ENCODE measurements at places on chromosomes 6 and 20. TPM values are rescaled to one million over a fixed set of nuclear protein-coding genes. Genes with fewer than 3 reads are reported as not detected.

DNA sequence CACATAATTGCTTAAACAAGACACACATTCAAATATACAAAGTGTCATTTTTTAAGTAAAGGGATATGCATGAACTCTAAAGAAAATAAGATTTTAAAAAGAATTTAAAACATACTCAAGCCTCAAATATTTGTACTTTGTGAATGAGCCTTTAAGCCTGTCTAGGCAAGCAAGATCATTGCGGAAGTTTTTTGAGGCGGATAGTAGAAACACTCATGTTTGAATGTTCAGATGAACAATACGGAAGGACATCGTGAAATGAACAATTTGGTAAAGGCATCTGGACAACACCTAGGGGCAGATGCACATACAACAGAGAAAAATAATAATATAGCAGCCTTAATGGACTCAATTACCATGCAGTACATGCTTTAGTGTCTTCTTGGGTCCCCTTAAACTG lies 928.9 kb downstream of the TFAP2A start:
- no peaks in the 10 kb centered on the region for H3K36me3 ChIP-seq
- no peaks in the 10 kb centered on the region for H3K4me1 ChIP-seq
- no peak overlapping the region for H3K27ac ChIP-seq
- no peaks in the 10 kb centered on the region for H3K27me3 ChIP-seq
- H3K4me3 ChIP-seq = no peak overlapping the region

GRCh38 chr6:112269114-112269513 lies 14.7 kb upstream of the LAMA4 start:
- no peak overlapping the region for H3K4me3 ChIP-seq
- H3K27me3 ChIP-seq = no peaks in the 10 kb centered on the region
- peak overlapping the region; percentile 46 for H3K27ac ChIP-seq
- no peaks in the 10 kb centered on the region for H3K4me1 ChIP-seq
- no peaks in the 10 kb centered on the region for H3K36me3 ChIP-seq
- DNase-seq = no peak

GRCh38 chr20:25251019-25251418 lies 3.1 kb downstream of the PYGB start:
- H3K27ac ChIP-seq = no peak overlapping the region
- H3K4me1 ChIP-seq = peaks cover 90% of the 10 kb centered on the region
- no peak overlapping the region for H3K4me3 ChIP-seq
- DNase-seq = no peak

DNA sequence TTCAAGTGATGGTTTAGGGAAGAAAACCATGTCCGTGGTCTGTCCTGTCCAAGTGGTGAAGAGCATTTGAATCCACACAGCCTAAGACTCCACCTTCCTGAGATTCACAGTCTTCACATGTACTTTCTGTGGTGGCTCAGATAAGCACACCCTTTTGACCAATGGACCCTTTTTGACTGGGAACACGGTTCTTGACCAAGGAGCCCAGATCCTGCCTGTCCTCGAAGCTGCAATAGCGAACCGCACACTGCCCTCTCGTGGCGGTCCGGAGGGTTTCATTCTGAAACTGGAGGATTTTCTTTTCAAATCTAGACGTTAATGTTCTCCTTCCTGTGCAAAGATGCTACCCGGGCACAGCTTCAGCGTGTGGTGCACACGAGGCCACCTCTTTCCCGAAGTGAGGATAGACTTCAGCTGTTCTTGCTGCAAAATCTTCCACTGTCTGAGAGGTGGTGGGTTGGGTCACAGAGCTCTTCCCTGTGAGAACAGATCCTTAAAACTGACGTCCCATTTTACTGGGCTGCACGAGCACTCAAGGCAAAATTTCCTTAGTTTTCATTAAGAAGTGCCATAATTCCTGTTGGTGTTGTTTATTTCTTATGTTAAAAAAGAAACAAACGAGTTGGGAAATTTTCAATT lies 90.5 kb downstream of the SYNJ2 start:
- H3K27me3 ChIP-seq = no peaks in the 10 kb centered on the region
- peaks cover 58% of the 10 kb centered on the region for H3K36me3 ChIP-seq
- H3K27ac ChIP-seq = no peak overlapping the region
- peak; percentile 79 for DNase-seq
- no peak overlapping the region for H3K4me3 ChIP-seq

DNA sequence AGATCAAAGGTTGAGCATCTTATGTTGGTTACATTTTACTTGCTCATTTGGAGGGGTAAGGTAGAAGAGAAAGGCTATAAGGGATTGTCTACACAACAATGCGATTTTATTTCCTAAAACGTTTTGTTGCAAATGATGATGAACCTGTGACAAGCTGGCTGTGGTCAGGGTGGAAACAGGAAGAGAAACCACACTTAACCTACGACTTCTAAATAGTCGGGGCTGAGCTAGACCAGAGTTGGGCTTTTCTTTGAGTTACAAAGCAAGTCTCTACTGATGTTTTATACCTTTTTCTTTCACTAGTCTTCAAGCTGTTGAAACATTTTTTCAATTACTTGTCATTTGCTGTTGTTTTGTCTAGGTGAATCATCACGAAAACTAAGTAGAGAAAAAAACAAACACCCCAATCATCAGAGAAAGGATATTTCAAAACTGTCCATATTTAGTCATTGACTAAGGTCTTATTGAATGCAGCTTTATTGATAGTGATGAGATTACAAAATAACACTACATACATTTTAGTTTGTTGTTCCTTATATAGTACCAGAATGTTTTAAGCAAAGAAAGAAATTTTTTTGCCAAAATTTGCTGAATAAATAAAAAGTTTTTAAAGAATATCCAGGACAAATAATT lies 18.0 kb downstream of the KLHL31 start:
- H3K4me1 ChIP-seq = peaks cover 6% of the 10 kb centered on the region
- no peaks in the 10 kb centered on the region for H3K27me3 ChIP-seq
- H3K4me3 ChIP-seq = no peak overlapping the region
- H3K36me3 ChIP-seq = no peaks in the 10 kb centered on the region
- DNase-seq = no peak
- H3K27ac ChIP-seq = no peak overlapping the region

DNA sequence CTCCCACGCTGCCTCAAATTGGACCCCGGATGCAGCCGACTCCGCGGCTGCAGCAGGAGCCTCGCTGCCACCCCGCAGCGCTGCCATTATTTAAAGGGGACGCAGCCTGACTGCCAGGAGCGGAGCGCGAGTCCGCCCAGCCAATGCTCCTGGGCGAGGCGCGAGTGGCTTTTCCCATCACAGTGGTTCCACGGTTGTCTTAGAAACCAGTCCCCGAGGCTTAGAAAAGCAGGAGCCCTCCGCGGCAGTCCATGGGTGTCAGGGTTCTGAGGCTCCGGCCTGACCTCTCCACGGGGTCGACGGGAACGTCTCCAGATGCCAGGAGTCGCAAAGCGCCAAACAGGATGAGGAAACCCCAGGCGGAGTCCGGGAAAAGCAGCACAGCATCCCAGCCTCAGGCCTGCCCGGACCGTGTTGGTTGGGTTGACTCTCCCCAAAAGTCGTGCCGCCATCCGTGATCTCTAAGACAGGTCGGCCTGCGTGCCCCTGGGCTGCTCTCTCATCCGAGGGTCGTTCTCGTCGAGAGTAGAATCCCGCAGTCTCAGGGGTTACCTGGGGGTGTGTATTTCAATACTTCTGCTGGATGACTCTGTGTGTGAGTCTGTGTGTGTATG lies 975.8 kb upstream of the DEFB115 start:
- peaks cover 41% of the 10 kb centered on the region for H3K4me1 ChIP-seq
- H3K36me3 ChIP-seq = no peaks in the 10 kb centered on the region
- no peaks in the 10 kb centered on the region for H3K27me3 ChIP-seq
- H3K27ac ChIP-seq = no peak overlapping the region

DNA sequence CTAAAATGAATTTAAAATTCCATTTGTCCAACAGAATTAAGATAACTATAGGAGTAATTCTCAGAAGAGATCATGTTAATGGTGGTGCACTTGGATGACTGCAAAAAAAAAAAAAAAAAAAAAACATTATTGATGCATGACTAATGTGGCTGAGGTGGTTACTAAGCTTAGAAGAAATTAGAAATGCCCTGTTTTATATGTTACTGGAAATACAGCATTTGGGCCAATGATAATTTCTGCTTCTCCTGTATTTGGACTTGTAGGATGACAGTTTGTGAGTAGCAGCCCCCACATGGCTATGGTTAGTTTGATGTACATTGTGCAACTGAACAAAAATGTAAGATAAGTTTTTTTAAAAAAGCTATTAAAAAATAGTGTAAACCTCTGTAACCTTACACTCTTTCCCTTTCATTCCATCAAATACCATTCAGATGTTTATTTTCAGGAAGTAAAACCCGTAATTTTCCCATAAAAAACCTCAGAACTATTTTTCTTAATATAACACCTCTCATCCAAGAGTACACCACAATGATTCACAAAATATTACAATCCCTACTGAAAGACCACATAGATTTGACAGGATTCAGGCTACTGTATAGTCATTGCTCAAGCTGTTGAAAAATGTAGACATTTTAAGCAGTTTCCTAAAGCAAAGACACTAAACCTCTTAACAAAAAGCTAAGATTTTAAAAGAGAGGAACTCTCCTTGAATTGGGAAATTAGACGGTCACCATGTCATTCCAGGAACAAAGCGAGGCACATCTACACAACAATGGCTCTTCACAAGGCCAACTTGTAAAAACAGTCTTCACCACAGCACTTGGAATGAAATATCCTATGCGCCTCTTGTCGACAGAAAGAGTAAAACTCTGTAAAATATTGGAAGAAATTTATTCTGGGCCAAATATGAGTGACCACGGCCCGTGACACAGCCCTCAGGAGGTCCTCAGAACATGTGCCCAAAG lies 83.0 kb downstream of the WDR27 start:
- peaks cover 2% of the 10 kb centered on the region for H3K36me3 ChIP-seq
- H3K4me3 ChIP-seq = no peak overlapping the region
- no peak overlapping the region for H3K27ac ChIP-seq
- no peaks in the 10 kb centered on the region for H3K27me3 ChIP-seq
- DNase-seq = no peak

GRCh38 chr6:43865932-43866645 lies 96.1 kb downstream of the VEGFA start:
- no peak overlapping the region for H3K4me3 ChIP-seq
- peak; percentile 74 for DNase-seq
- no peak overlapping the region for H3K27ac ChIP-seq
- H3K27me3 ChIP-seq = no peaks in the 10 kb centered on the region

DNA sequence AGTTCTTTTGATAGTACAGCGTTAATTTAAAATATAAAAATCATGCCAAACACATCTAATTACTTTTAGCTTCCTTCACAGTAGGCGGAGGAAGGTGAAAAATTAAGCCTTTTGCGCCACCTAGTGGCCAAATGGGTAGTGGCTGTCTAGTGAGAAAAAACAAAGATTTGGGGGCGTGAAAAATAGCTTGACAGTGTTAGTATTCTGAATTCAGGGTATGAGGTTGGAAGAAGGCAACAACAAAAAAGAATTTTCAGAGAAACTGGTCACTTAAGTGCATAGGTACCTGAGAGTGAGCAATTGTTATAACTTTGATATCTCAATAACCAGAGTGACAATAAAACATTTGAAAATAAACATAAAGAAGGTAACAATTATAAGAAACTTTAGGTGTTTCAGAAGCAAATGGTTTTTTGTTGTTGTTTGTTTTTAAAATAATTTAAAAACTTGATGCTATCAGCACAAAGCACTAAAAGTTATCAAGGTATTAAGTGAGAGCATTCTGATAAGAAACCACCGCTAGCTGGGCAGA lies 14.3 kb downstream of the PSMB9 start:
- peak; percentile 86 for DNase-seq
- H3K4me1 ChIP-seq = peaks cover 10% of the 10 kb centered on the region
- no peaks in the 10 kb centered on the region for H3K36me3 ChIP-seq
- H3K27ac ChIP-seq = no peak overlapping the region
- no peak overlapping the region for H3K4me3 ChIP-seq

DNA sequence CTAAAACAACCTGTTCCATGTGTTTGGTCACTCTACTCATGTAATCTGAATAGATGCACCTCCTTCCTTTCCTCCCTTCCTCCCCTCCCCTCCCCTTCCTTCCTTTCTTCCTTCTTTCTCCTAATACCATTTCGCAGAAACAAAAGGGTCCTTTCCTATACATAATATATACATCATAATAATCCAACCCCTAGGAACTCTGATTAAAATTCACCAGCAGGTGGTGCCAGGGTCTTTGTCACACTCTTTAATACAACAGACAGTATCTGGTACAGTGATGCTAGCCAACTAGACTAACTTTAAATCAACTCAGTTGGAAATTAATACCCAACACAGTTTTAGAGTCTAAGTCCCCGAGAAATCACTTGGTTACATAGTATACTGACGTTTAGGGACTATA lies 181.2 kb upstream of the SHLD1 start:
- H3K4me3 ChIP-seq = no peak overlapping the region
- no peak overlapping the region for H3K27ac ChIP-seq
- DNase-seq = no peak
- H3K27me3 ChIP-seq = no peaks in the 10 kb centered on the region
- peaks cover 25% of the 10 kb centered on the region for H3K36me3 ChIP-seq

- peak; percentile 40 for DNase-seq
- H3K27me3 ChIP-seq = no peaks in the 10 kb centered on the region
- H3K4me1 ChIP-seq = no peaks in the 10 kb centered on the region
- no peak overlapping the region for H3K4me3 ChIP-seq
- H3K36me3 ChIP-seq = no peaks in the 10 kb centered on the region
These were observed 557.5 kb upstream of the NOX3 start for GRCh38 chr6:156013155-156013554.

DNA sequence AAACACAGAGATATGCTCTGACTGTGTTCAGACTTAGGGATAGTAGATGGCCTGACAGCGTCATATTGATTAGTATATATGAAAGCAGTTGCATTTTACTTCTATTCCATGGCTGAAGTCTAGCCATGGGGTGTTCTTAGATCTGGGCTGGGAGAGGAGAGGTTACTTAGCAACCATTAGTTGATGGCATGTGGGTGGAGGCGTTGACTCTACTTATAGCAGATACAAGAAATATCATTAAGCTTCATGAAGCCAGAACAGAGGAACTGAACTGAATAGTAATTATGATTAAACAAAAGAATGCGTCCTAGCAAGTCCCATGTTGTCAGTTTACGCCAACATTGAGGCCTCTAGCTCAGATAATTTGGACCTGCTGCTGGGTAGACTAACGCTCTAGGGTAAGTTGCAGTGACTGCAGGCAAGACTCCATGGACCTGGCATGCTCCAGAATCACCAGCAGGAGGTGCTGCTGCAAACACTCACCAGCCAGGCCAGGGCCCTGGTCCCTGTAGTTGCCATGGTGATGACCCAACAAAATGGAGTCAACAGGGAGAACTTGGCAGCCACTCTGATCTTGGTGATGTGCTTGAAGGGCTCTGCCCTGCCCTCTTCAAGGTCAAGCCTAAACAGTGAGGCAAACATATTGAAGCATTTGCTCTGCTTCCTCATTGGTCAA lies 477.3 kb downstream of the PREX1 start:
- no peaks in the 10 kb centered on the region for H3K27me3 ChIP-seq
- no peak for DNase-seq
- H3K36me3 ChIP-seq = no peaks in the 10 kb centered on the region
- H3K4me3 ChIP-seq = no peak overlapping the region
- no peak overlapping the region for H3K27ac ChIP-seq

Gene LRRC73
- not detected for total RNA-seq

Gene CBFA2T2
- total RNA-seq = 29.9 TPM

Gene SRMS
- 0.87 TPM for total RNA-seq

Gene TAB2
- 55.6 TPM for total RNA-seq

Gene C20orf204
- total RNA-seq = not detected

All from stomach (tissue), 19 donors.